ENCODE measurements at places on chromosomes 11 and 22.

- DNase-seq, result no peak
Observed at GRCh38 chr22:49600891-49601431, 226.7 kb downstream of the BRD1 start.

- DNase-seq, result no peak
Observed at GRCh38 chr11:102704841-102705240, 728 bp downstream of the MMP27 start.

DNA sequence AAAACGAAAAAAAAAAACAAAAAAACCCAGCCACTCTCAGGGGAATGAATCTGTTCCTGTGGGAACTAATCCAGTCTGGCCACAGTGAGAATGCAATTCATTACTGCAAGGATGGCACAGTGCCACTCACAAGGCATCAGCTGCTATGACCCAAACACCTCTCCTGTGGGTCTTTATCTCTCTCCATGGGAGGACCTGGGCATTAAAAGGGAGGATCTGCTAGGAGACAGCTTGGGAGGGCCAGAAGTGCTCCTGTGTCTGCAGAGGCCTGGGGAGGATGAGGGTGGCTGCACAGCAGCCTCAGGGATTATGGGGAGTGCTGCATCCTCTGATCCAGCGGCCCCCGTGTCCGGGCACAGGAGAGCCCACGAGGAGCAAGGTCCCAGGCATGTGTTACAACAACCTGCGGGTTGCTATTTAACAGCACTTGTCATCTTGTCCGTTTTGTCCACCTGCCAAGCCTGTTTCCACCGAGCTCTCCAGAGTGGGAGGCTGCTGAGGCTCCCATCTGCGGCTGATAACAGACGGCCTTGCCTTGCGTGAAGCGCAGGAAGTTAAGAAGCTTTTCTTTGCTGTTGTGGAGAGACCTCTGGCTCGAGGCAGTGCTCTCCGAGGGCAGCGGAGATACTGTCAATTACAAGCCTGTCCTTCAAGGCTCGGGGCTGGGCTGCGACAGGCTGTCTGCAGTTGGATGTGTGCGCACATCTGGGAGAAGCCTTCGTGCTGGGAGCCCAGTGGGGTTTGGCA is 97.7 kb downstream of the NXPE2 start:
- DNase-seq, result no peak

GRCh38 chr11:62150887-62151736 is 27.3 kb downstream of the INCENP start:
- DNase-seq, result no peak

GRCh38 chr11:33687733-33688479 is 12.7 kb downstream of the C11orf91 start:
- DNase-seq, result peak; percentile 50

DNA sequence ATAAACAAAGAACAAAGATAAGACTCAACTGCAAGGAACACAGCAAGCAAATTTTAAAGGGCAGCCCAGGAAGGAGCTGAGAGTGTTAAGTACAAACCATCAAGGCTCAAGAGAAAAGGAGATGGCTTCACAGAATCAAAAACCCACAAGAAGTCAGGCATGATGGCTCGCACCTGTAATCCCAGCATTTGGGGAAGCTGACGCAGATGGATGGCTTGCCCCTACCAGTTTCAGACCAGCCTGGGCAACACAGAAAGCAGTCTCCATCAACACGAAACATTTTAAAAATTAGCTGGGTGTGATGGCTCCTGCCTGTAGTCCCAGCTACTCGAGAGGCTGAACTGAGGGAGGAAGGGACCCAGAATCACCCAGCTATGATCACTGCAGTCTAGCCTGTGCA is 32.6 kb downstream of the MAPK1 start:
- DNase-seq, result no peak

- no peak for DNase-seq
Observed at GRCh38 chr11:64544616-64545296, 46.3 kb upstream of the SLC22A12 start.

DNA sequence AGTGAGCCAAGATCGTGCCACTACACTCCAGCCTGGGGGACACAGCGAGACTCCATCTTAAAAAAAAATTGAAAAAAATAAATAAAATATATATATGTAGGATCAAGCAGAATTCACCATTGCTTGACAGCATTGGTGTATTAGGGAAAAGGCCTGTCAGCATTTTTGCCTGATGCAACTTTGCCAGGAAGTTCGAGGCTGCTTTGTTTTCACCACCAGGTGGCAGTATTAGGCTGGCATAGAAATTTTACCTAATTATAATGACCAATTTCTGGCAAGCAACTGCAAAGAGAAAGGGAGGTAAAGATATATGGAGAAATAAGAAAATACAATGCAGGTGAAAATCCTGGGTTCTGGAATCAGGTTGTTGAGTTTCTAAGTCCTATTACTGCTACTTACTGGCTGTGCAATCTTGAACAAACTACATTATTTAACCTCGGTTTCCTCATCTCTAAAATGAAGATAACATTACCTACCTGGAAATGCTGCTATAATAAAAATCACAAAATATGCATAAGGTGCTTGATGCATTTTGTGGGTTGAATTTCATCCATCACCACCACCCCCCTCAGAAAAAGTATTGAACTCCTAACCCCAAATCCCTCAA is 24.7 kb downstream of the LAYN start:
- DNase-seq, result peak; percentile 49

DNA sequence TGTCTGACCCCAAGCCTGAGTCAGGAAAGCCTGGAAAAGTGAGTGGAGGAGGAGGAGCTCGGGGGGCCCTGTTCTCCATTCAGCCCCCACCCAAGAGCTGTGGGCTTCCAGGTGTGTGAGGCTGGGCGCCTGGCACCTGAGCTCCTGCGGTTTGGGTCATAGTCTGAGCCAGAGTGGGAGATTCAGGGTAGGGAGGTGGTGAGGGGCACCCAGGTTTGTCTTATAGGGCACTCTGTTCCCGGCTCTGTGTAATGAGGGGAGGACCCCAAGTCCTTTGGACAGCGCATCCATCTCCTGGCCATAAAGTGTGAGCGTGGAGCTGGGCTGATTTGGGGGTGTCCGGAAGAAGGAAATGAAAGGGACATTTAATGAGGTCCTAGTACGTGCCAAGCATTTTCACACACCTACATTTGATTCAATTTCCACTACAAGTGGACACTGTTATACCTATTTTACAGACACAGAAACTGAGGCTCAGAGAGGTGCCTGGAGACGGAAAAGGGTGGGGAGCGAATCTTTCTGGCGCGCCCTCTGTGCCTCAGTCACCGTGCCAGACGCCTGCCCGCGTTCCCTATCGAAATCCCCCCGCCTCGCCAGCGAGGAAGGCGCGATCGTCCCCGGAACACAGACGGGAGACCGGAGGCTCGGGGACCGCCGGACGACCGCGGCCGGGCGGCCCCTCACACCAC is 1.2 kb downstream of the NPTXR start:
- DNase-seq, result no peak
